Muscle of leg (tissue), 16 donors: ENCODE measurements at places on chromosomes 6 and 20.
A peak's percentile ranks its signal among the peaks of the same experiment; 100 is the strongest.

DNA sequence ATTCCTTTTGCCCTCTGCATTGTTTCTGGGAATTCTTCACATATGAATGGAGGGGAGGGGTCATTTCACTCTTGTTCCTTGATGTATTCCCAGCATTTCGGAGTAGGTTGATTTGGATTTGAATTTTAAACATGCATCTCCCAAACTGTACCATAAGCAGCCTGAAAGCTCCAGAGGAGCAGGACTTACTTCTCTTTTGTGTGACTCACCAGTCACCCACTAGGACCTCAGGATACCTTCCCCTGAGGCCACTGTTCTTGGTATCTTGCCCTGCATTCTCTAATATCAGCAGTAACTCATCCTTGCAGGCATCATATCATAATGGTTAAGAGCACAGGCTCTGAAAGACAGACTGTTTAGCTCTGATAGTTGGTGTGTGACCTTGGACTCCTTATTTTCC, 703 bp downstream of the MRPL2 start:
- DNase-seq: no peak

DNA sequence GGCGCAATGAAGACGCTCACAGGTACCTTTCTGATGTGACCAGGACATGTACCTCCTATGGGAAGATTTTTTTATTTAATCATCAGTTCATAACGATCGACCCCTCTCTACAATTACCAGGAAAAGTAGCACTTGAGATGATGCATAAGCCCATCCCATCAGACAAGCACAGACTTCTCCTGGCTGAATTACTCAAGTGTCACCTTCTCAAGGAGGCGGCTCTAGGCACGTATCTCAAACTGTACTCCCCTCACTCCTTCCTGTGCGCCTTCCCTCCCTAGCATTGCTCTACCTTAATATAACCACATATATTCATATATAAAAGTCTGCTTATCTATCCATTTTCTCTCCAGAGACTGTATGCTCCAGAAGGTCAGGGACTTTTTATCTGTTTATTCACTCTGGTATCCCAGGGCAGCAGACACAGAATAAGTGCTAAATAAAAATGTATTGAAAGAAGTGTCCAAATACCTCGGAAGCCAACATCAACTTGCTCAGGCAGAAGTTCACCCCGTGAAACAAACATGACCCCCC, 71.5 kb downstream of the CNKSR3 start:
- DNase-seq: no peak

GRCh38 chr6:44232676-44233566, 9.5 kb downstream of the SLC29A1 start:
- no peak for DNase-seq

DNA sequence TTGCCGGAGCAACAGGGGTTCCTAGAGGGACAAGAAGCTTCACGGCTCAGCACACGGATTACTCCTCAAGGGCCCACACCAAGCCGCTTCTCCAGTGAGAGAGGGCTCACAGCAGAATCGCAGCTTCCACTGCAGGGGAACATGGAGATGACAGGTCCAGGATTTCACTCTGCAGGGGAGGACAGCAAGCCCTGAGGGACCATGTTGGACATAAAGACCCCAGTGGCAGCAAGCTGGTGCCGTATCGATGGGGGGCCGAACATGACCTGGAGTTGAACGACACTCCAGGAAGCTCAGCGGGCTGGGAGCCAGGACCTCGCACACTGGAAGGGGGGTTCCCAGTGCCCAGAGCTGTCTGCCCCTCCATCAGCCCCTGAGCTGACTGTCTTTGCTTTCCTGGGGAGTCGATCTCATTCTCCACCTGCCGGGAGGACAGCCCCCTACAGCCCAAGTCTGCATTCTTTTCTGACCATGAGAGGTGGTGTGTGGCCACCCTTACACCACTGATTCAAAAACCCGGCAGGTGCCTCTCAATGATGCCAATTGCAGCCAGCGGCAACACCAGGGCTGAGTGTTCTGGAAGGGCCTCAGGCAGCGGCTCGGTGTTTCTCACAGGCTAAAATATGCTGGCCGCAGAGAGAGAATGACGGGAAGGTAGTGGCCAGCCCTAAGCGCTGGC, 194.5 kb upstream of the CDH4 start:
- no peak for DNase-seq

DNA sequence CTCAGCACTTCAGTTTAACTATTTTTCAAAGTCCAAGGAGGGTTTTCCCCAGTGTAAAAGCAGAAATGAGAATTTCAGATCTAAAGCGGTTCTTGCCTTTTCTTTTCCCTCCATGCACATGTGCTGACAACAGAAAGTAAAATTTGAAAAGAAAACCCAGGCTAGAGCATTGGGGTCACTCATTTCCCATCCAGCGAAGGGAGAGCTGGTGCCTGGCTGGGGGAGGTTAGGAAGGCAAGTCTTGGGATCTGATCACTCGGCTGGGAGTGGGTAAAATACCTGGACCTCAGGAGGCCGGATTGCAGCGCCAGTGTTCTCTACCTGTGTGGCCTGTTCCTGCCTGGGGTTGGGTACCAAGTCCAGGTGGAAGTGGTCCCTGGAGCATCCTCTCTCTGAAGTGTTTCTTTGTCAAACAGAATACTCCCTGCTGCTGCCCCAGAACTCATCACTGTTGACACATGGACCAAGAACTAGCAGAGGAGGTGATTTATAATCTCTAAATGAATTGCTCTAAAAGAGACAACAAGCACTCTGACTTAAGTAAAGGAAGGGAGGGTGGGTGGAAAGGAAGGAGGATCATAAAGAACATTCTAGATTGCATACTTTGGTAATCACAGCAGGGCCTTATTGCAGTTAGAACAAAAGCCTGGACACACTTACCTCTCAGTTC, 136.0 kb downstream of the MTHFD1L start:
- no peak for DNase-seq

DNA sequence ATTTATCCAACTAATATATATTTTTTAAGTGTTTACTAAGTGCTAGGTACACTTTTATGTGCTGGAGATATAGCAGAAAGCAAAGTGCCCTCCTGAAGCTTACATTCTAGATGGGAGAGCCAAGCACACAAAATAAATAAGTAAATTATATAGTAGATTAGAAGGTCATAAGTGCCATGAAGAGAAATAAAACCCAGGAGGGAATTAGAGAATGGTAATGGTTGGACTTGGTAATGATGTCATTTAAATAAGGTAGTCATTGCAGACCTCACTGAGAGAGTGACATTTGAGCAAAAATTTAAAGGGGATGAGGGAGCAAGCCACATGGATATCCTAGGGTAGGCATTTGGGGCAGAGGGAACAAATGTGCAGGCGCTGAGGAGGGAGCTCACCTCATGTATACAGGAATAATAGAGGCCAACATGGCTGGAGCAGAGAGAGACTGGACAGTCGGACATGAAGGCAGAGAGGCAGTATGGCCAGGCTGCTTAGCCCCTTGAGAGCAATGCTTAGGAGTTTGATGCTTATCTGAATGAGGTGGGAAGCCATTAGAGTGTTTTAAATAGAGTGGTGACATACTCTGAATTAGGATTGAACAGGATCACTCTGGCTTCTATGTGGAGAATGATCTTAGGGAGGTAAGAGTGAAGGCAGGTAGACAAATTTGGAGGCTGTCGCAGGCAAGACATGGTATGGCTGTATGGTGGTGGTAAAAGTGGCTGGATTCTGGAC, 14.1 kb downstream of the DSE start:
- no peak for DNase-seq

DNA sequence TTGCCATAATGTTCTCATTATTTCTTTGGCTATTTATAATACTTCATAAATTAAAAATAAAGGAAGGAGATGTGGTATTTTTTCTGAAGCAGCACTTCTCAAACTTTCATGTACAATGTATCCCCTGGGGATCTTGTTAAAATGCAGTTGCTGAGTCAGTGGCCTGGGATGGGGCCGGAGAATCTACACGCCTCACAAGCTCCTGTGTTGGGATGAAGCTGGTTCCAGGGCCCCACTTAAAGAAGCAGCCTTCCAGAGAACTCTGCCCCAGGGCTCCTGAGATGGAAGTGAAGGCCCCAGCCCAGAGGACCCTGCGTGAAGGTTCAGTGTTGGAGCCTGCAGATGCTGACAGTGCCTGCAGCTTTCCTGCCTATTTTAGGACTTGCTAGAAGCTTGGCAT, 40.1 kb upstream of the SLC23A2 start:
- peak; percentile 51 for DNase-seq

DNA sequence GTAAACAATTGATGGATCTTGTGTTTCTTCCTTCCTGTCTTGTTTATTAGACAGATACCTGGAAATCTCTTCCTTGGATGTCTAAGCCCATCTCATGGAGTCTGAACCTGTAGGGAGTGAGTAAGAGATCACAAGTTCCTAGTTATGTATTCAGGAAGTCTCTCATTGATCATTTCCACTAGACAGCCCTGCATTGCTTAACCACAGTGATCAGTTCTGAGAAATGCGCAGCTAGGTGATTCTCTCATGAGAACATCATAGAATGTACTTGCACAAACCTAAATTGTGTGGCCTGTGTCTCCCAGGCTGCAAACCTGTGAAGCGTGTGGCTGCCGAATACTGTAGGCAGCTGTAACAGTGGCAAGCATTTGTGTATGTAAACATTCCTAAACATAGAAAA, 39.1 kb downstream of the FAM120B start:
- DNase-seq: no peak

DNA sequence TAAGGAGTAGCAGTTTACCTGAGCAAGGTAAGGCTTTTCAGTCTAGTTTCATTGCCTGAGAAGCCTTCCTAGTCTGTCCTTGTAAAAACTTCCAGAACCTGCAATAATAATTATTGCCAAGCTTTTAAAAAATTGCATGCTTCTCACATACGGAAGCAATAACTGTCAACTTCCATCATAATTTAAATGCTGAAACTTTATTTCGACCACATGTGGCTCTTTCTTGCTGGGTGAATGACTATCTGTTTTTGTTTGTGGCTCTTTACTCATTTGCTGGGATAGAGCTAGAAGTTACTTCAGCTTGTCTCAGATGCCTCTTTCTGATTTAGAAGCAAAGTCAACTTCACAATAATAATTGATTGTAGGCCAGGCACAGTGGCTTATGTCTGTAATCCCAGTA, 95.9 kb upstream of the COL21A1 start:
- DNase-seq: no peak

DNA sequence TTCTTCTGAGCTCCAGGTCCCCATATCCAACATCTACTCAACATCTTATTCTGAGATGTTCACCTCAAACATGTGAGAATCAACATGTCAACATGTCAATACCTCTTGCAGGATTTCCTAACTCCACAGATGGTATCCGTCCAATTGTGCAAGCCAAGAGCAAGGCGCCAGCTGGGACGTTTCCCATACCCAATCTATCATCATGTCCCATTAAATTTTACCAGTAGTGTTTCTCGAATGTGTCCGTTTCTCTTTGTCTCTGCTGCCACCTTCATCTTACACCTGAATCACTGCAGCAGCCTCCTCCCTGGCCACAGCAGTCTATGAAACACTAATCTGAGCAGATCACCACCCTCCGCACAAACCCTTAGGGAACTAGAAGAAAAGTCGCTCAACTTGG, 78.0 kb upstream of the RPS6KA2 start:
- no peak for DNase-seq

- no peak for DNase-seq
Observed at GRCh38 chr20:5122873-5123260, 3.1 kb upstream of the PCNA start.

GRCh38 chr6:45640081-45640491, 262.4 kb upstream of the SUPT3H start:
- DNase-seq: no peak

DNA sequence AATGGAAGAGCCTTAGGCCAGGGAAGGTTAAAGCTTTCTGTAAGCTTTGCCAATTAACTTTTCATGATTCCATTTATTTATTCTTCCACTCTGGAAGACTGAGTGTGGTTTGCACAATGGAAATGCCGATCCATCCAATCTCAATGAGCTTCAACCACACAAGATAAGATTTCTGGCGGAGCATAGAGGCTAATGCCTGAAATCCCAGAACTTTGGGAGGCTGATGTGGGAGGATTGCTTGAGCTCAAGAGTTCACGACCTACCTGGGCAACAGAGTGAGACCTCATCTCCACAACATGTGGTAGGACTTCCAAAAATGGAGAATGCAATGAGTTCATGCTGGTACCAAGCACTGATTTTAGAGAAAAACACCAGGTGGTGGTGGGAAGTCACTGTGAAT, 6.2 kb downstream of the ENPP1 start:
- DNase-seq: no peak

- no peak for DNase-seq
Observed at GRCh38 chr6:30681766-30682142, 4.7 kb downstream of the PPP1R18 start.

GRCh38 chr6:3566812-3567211, 110.0 kb upstream of the SLC22A23 start:
- DNase-seq: no peak

- DNase-seq: no peak
Observed at GRCh38 chr6:9161731-9162130, 726.4 kb upstream of the SLC35B3 start.

DNA sequence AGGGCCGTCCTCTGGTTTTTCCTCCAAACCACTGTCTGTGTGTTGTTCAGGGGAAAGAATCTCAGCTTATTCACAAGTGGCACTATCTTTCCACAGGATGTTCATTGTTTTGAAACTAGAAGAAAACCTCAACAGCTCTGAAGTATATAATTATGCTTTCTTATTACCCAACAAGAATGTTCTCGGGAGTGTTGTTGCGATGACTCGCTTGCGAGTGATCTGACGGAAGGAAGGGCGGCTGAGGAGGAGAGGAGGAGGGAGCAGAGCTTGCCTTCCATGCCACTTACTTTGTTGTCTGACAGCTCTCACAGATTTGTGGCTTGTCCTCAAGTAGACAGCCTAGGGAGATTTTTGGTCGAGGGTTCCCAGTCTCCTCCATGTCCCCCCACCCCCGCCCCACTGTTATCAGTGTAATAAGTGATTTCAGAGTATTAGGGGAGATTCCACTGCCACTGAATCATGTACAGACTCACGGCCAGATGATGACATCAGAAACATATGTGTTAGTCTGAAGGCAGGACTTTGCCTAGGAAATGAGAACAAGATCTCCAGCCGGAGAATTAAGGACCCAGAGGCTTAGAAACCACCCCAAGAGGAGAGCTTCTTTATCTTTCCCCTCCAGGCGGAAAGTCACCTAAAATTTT, 80.7 kb upstream of the CCN6 start:
- DNase-seq: peak; percentile 94

DNA sequence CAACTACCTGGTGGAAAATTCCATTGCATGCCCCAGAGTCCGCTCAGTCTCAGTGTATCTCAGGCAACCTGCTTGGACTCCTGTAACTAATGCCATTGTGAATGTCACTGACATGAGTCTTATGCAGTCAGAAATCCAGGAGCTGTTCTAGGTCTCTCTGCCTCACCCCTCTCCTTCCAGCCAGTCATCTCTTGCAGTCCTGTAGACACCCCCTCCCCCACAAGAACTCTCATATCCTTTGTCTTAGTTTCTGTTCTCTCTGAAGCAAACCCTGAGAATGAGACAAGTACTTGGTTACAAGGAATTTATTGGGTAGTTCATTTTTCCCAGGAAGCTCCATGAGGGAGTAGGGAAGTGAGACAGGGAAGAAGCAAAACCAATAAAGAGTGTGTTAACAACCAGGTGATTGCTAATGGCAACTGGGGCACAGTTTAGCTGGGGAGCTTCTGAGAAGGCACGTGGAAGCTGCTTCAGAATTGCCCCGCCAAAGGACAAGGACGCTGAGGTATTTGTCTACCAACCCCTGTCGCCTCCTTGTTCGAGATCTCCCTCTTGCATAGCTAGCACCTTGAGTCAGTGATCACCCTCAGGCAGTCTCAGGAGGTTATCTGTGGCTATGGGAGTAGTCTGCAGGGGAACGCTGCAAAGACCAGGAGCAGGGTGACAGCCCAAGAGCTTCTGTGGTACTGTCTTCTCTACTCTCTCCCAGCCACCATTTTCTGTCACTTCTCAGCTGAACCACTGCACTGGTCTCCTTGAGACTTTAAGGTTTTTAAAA, 911.4 kb upstream of the FLRT3 start:
- DNase-seq: no peak

GRCh38 chr20:1206366-1207148, 3.3 kb downstream of the C20orf202 start:
- DNase-seq: no peak
